Central memory CD8-positive, alpha-beta T cell (primary cell): ENCODE measurements at places on chromosomes 3 and 15.

DNA sequence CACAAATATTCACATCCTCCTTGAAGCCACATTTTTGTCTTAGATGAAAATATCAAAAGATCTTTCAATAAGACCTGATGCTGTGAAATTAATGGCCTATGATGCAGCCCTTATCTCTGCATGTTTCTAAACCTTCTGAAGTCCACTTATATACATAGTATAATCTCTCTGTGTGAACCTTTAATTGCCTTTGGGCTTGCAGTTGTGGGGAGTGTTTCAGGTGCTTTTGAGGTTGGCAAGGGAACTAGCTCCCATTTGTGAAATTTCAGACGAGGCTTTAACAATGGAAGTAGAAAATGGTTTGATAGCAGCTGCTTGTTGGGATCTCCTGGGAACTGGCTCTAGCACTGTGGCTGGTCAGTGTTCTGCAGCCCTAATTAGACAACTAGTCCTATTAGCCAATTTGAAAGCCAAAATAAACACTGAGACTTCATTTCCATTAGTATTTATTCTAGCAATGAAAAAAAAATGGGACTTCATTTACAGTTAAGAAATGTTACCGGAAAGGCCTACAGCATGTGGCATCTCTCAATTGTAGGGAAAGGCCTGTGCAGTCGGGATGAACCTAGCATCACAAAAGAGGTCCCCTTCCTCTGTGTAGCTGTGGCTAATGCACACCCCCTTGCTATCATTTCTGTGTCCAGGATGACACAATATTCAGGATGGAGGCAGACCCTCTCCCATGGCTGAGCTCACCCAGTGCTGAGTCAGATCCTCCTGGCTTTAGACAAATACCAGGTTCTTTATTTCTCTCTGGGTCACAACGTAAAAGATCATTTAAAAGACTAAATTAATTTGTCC is 140.7 kb upstream of the TRIM42 start:
- no peak for DNase-seq

- no peak for DNase-seq
These were observed 35.3 kb downstream of the KLF13 start for GRCh38 chr15:31361764-31362515.

DNA sequence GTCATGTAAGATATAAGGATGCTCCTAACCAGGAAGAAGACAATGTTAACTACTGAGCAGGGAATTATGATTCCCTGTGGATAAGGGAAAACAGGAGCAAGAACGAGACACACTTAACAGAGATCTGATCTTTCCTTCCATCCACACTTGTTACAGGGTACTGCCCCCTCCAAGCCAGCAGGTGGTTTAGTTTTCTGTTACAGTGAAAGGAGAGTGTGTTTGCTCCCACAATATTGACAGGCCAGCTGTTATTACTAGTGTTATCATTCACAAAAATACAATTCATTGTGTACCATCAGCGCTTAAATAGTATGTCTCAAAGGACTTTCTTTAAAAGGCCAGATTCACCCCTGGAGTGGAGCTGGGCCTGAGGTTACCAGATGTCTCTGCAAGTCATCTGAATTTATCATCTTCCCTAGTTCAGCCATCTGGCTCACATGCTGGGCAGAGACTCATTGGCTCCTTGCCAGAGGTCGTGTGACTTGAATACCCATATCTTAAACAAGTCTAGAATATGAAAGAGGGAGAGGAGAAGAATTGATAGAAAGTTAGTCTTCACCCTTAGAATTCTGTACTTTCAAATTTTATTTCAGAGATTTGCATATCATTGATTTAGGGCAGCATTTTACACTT is 16.8 kb upstream of the FMN1 start:
- DNase-seq, result no peak

GRCh38 chr3:16147220-16147994 is 27.1 kb upstream of the GALNT15 start:
- DNase-seq, result no peak

DNA sequence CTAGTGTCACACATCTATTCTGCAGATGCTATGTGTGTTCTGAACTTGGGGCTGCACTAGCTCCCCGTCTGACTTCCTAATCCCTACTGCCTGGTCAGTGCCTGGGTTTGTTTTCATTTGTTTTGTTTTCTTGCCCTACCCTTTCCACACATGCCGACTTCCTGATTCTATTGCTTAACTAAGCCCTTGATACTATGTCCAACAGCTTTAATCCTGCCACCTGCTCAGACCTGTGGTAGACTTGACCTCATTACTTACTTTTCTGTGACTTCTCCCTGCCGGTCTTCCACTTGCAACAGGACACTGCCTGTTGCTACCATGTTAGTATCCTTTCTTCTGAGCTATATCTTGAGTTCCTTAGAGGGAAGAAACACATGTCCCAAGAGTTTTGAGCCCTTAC is 39.3 kb upstream of the CEMIP start:
- no peak for DNase-seq

DNA sequence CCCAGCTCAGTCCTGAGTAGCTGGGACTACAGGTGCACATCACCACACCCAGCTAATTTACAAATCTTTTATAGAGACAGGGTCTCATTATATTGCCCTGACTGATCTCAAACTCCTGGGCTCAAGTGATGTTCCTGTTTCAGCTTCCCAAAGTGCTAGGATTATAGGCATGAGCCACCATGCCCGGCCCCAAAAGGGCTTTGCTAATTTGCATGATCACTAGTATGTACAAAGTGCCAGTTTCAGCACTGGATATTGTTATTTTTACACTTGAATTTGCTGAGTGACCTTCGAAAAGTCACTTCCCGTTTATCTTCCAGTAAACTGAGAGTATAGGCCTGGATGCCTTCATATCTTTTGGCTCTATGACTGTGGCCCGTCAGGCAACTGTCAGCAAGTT is 12.2 kb downstream of the CLN6 start:
- DNase-seq, result no peak

- DNase-seq, result no peak
These were observed 67.7 kb downstream of the KLHL25 start for GRCh38 chr15:85727068-85727467.

- DNase-seq, result no peak
These were observed 176.6 kb upstream of the NECTIN3 start for GRCh38 chr3:110895054-110895453.

GRCh38 chr3:96619475-96619874 is 194.9 kb upstream of the EPHA6 start:
- no peak for DNase-seq

GRCh38 chr3:191066669-191067068 is 132.4 kb upstream of the OSTN start:
- DNase-seq, result no peak

DNA sequence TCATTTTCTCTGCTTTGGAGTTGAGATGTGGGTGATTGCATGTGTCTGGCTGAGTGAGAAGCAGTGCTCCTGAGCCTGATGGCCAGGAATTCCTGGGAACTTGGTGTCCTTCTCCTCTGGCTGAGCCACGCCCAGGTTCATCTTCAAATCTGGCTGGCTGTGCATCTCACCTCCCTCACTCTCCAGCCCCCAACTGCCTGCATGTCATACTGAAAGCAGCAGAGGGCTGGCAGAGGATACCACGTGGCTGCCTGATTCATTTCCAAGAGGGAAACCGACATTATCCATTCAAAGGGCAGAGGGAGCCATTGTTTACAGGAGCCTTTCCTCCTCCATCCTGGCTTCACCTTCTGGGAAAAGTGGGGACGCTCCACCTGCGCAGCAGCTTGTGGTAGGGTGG is 57.4 kb downstream of the ABHD5 start:
- DNase-seq, result no peak

GRCh38 chr3:152084441-152085158 is 184.1 kb upstream of the MBNL1 start:
- no peak for DNase-seq

GRCh38 chr15:78761020-78761419 is 50.2 kb downstream of the ADAMTS7 start:
- no peak for DNase-seq

GRCh38 chr3:120473389-120473788 is 22.6 kb upstream of the FSTL1 start:
- no peak for DNase-seq

DNA sequence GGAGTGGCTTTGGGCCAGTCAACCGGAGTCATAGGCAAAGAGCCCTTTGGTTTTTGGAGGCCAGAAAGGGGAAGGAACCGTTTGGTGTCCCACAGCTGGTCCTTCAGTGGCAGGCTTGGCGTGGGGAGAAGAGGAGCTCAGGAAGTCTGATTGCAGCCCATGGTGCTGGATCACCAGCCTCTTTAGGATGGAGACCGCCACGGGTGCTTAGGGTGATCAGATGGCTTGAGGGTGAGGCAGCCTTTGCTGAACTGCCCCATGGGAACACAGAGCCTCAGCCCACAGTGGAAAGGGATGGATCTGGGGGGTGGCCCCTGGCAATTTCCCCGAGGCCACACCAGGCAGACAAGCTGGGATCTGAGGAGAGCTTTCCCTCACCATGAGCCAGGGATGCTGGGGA is 38.6 kb upstream of the TOPBP1 start:
- no peak for DNase-seq

DNA sequence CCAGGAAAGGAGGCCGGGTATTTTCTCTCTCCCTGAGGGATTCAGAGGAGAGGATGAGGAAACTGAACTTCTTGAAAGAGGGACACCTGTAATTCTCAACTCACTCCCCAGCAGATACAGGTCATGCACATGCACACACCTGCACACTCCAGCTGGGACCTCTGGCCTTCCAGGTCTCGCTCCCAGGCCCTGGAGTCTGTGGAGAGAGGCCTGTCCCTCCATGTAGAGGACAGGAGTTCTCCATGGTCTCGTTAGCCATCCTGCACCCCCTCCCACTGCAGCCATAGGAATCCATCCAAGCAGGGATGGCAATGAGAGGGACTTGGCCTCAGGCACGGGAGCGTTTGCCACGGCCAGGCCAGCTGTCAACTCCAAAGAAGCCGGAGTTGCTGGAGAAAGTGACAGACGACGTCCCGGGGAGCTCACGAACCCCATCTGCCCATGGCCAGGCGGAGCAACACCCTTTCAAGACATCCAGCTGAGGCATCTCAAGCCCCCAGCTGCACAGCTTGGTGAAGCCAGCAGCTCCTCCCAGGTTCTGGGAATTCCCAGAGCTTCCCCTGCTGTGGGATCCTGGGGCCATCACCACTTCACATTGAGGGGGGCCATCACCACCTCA is 223.3 kb downstream of the UACA start:
- no peak for DNase-seq

- DNase-seq, result no peak
These were observed 614.3 kb downstream of the DIPK2A start for GRCh38 chr3:144585953-144586352.

- DNase-seq, result no peak
These were observed 292.0 kb upstream of the NECTIN3 start for GRCh38 chr3:110779581-110779980.

DNA sequence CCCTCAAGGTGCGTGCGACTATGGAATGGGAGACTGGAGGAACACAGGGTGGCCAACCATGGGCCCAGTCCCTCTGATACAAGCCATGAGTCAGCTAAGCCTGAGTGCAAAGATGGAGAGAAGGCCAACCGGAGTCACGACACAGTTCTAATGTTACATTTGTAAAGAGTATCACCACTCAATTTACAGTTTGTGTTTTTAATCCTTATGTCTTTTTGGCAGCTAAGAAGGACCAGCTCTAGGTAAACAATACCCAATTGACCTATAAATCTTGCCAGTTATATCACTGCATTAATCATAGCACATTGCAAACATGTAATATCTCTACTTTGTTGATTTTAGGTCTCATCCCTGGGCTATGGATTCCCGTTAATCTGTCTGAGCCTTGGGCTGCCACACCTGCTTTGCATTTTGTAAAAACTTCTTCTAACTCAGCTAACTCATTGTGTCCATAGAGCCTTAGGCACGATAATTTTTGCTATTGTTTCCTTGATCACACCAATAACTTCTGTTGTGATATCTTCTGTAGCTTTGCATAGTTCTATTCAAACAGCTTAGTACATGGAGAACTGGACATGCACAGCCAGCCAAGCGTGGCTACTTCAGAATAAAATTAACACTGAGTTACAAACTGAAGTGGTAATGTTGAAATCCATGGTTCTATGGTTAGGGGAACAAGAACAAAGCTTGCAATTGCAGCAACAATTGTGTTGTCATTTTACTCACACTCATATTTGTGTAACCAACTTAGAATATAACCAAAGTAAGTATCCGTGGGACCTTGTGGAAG is 50.3 kb downstream of the LSM3 start:
- no peak for DNase-seq

DNA sequence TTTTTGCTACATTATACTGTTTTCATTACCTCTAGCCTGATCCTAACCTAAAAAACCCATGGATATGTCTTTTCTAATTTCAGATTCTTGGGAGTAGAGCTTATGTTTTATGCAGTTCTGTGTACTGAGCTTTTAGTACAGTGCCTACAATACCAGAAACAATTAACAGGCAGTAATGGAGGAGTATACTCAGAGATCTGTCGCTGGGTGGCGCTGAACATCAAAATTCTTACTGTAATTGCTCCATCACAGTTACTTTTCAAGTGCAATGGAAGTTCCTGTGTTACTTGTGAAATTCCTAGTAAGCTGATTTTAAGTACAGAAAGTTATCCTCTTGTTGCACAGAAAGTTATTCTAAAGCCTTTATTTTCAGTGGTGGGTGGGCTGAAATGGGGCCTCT is 66.9 kb downstream of the RNF13 start:
- no peak for DNase-seq

- no peak for DNase-seq
These were observed 132.7 kb upstream of the BHLHE40 start for GRCh38 chr3:4846543-4846942.

GRCh38 chr15:32641517-32642059 is at the start of gene SCG5:
Gene SCG5, plus strand, starts transcription at chr15:32641710. Its CDS starts 1,883 bp downstream, at chr15:32643593.
- no peak for DNase-seq

- DNase-seq, result no peak
These were observed 441.3 kb downstream of the TBL1XR1 start for GRCh38 chr3:176755977-176756376.

DNA sequence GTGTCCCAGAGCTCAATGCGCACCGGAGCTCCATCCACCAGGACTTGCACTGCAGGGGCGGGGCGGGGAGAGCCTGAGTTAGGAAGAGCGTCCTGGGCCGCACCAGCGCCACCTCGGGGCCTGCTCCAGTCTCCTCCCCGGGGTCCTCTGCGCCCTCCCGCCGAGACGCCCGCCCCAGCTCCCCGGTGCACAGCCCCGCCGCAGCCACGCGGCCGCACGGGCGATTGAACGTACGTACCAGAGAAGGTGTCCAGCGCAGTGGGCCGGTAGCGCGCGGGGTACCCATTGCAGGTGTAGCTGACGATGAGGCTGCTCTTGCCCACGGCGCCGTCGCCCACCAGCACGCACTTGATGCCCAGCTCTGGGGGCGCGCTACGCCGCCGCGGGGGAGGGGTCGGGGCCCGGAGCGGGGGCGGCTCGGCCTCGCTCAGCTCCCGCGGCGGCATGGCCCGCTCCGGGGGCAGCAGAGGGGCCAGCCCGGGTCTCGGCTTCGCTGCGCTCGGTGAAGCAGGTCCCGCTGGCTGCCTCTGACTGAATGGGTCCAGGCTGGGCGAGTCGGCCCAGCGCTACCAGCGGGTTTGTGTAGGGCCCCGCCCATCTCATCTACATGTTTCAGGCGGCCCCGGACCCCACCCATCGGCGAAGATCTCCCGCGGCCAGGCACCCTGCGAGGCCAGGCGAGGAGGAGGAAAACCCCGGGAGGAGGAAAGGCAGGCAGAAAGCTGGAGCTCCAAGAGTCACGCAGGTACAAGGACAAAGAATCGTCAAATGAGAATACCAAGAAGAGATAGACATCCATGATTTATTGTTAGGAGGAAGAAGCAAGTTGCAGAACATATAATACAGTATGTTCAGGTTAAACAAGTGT is at the start of gene RHOV:
TSS of gene RHOV (minus strand) at position 541 of the 868 bp plus-strand sequence. CDS start at position 446, 95 bp downstream.
- no peak for DNase-seq

GRCh38 chr15:92524874-92525565 is 130.6 kb downstream of the FAM174B start:
- no peak for DNase-seq

GRCh38 chr3:50630877-50631276 is 13.9 kb downstream of the MAPKAPK3 start:
- no peak for DNase-seq

- DNase-seq, result no peak
These were observed 276.9 kb downstream of the TLE3 start for GRCh38 chr15:69820819-69821218.
